Stimulated activated CD4-positive, alpha-beta T cell treated with anti-CD3 and anti-CD28 coated beads, Interleukin-15, amount 100 ng/mL, for 1 hour (primary cell): ENCODE measurements at places on chromosomes 4 and X.

DNA sequence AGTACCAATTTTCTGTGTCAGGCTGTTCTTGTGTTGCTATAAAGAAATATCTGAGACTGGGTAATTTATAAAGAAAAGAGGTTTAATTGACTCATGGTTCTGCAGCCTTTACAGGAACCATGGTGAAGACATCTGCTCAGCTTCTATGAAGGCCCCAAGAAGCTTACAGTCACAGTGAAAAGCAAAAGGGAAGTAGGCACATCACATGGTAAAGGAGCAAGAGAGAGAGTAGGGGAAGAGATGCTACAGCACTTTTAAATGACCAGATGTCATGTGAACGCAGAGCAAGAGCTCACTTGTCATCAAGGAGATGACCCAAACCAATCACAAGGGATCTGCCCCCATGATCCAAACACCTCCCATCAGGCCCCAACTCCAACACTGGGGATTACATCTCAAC, 174.3 kb downstream of the ATP10D start:
- DNase-seq: no peak

DNA sequence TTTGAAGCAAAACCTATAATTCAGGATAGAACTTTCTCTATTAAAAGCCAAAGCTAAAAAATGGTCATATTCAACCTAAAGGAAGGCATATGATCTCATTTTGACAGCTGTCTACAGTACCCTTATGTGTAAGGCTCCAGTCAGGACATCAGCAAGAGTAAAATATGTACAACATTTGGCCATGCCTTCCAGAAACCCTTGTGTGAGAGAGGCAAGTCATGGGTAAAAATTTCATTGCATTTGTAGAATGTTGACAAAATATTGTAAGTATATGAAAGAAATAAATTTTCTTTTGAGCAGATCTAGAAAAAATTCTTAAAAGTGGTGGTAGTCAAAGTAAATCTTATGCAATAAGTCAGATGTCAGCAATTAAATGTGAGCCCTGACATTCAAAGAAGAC, 132.3 kb downstream of the SLC39A8 start:
- DNase-seq: no peak

- no peak for DNase-seq
These were observed 1881.7 kb downstream of the PCDH7 start for GRCh38 chr4:32601848-32602247.

DNA sequence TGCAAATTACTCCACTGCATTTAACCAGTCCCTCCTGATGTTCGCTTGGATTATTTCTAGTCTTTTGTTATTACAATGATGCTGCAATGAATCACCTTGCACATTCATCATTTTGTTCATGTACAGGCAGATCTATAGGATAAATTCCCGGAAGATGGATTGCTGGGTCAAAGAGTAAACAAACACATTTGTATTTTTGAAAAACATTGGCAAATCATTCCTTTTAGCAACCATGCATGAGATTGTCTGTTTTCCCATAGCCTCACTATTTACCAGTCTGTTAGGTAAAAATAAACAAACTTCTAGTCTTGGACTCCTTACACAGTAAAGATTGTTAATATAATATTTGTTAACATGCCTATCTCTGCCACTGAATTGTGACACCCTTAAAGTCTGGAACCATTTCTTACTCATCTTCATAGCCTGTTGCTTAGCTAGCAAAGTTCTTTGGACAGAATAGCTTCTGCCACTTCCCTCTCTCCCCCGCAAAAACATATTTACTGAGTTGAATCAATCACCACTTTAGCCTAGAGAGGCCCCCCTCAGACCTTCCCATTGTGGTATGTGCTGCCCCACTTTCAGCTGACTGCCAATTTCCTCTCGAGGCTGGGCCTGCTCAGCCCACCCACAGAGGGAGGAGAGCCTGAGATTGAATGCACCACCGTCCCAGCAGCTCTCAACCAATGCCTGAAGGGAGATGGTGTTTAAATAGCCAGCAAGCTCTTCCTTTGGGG, 108.4 kb upstream of the ATXN3L start:
- DNase-seq: no peak
